ENCODE measurements at places on chromosomes 5 and 9.
A peak's percentile ranks its signal among the peaks of the same experiment; 100 is the strongest.

GRCh38 chr5:87298692-87299362 lies 31.1 kb downstream of the RASA1 start:
- DNase-seq = no peak

GRCh38 chr5:143064676-143065075 lies 294.5 kb downstream of the ARHGAP26 start:
- DNase-seq = no peak

DNA sequence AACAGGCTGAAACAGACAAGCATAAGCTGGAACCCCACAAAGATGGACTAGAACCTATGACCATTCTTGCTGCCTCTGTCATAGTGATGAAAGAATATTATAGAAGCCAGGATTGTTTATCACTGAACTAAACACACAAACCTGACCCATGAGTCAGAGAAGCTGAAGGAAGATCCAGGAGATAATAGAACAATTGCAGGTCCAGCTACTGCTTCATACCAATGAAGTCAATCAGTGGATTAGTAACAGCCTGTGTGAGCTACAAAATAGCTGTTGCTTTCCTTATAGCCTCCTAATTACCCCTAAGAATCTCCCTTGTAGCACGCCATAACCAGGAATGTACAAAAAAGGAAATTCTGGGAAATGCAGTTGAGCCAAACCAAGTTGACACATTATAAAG lies 459.9 kb upstream of the ZNF462 start:
- peak; percentile 80 for DNase-seq

GRCh38 chr5:89315286-89316100 lies 432.5 kb upstream of the MEF2C start:
- peak; percentile 73 for DNase-seq

DNA sequence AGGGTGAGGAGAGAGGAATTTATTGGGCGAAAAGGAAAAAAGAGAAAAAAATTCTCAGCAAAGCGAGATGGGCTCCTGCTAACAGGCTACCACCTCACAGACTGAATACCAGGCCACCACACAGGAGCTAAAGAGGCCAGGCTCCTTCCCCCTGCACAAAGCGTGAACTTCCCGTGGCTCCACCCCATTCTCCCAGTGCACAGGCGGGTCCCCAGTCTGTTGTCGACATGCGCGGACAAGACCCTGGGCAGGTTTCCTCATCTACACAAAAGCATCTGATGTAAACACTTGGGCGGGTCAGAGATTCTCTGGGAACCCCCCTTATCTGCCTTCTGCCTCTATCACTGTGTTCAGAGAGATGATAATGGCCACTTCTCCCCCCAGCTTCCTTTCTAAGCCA lies 34.2 kb downstream of the IL31RA start:
- no peak for DNase-seq

DNA sequence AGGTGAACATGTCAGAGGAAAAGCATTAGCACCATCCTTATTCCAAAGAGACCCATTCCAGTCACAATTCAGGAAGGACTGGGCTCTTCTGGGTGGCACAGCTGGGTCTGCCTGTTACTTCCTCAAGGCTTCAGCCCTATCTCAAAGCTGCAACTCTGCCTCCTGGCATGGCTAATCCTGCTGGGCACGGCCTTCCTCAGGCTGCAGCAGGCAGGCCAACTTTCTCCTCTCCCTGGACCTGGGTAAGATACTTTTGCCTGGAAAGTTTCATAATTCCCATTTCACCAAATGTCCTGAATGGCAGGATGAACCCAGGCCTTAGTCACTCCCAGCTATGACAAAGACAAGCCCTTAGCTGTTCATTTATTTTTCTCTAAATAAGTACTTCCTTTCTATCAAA lies 50.1 kb downstream of the MACROH2A1 start:
- no peak for DNase-seq

- no peak for DNase-seq
Measured at GRCh38 chr5:106720367-106720766, 950.4 kb downstream of the EFNA5 start.

- DNase-seq = peak; percentile 83
Measured at GRCh38 chr9:134895908-134896833, 15.6 kb downstream of the FCN2 start.

DNA sequence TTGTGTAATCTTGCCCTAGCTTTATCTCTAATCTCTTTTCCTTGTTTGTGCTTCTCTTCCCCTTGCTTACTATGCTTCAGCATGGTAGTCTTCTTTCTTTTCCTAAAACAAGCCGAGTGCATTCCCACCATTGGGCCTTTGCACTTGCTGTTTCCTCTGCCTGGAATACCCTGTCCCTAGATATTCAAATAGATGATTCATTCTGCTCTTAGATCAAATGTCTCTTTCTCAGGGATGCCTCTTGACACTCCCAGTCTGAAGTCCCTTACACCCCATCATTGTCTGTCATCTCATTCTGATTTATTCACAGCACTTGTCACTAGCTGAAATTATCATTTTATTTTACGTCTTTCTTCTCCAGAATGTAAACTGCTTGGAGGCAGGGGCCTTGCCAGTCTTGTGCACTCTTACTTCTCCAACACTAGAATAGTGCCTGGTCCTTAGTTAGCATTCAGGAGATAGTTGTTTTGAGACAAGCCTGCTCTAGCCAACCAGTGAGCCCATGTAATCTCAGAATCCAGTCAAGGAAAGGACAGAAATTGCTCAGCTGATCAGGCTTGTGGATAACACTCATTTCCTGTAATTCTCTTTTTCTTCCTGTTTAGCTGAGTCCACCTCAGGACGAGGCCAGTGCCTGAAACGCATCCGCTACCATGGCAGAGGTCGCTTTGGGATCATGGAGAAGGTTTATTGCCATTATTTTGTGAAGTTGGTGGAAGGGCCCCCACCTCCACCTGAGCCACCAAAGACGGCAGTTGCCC lies 25.4 kb downstream of the MRPL22 start:
- no peak for DNase-seq

- DNase-seq = no peak
Measured at GRCh38 chr9:3516667-3517330, 9.0 kb downstream of the RFX3 start.

DNA sequence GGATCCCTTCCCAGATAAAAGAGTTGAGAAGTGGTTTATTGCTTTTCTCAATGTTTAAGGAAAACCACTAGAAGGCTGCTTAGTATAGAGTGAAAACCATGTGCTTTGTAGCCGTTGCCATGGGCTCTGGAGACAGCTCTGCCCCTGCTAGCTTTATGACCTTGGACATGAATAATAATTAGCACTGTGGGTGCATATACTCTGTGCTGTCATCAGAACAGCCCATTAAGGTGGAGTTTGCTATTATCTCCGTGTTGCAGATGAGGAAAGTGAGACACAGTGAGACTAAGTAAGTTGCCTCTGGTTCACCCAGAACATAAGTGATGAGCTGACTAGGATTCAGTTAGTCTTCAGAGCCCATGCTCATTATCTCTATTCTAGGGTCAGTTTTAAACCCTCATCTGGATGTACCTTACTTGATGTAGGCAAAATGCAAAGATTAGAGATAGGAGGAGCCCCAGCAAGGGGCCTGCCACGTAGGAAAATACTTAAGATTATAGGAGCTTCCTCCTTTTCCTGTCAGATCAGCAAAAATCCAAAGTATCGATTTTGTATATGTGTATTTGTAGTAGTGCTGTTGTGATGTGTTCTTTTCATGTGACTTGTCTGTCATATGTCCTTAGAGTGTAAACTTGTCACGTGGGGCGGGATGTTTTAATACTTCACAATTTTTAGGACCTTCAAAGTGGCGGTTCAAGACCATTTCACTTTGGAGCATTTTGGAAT lies 102.5 kb downstream of the TLE4 start:
- DNase-seq = no peak

DNA sequence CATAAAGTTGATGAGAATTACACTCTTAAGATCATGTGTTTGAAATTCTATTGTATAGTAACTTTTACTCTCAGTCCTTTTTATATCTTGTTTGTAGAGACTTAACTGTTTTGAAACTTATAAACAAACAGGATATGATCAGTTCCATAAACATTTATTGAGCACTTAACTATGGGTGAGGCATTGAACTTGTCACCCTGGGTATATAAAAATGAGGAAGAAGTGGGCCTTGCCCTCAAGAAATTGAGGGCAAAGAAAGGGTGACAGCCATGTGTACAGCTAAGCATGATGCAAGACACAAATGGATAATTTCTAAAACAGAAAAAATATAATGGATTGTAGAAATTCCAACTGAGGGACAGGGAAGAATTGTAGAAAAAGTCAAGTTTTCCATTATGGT lies 15.7 kb downstream of the UNC13B start:
- no peak for DNase-seq

GRCh38 chr9:116566677-116567488 lies 120.2 kb upstream of the TRIM32 start:
- peak; percentile 58 for DNase-seq

DNA sequence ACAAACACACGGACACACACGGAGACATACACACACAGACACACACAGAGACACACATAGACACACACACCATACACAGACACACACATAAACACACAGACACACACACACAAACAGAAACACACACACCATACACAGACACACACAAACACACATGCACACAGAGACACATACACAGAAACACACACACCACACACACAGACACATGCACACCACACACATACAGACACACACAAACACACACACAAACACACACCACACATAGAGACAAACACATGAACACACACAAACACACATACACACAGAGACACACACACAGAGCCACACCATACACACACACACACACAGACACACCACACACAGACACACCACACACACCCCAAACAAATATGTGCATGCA lies 152.7 kb upstream of the FOXD4L5 start:
- DNase-seq = no peak

- no peak for DNase-seq
Measured at GRCh38 chr5:174418809-174419539, 305.4 kb upstream of the MSX2 start.

DNA sequence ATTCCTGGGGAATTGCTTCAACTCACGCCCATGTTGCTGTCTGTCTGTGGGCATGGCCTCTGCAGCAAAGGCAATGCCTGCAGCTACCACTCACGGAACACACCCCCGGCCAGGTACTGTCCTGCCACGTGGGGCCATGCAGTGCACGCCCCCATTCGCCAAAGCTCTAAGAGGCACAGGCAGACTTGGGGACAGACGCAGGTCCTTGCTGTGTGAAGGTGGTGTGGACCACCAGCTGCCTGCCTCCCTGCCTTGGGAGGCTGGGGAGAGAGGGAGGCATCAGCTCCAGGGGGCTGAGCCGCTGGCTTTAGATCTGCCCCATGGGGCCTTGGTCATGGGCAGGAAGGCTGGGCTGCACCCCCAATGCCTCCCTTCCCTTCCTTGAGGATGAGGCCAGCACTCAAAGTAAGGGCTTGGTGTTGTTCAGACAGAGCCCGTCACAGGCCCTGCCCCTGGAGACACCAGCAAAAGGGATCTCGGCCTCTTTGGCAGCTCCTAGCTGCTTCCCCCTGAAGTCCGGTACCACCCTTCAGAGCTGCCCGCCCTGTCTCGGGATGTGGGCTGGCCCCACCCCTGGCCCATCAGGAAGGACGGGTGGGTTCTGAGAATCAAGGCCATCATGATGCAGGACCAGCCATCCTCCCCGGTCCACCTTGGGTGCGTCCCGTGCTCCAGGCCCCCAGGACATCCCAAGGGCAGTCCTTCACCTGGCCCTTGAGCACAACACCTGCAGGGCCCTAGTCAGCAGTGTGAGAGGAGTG lies 2.3 kb downstream of the GRIN1 start:
- no peak for DNase-seq

DNA sequence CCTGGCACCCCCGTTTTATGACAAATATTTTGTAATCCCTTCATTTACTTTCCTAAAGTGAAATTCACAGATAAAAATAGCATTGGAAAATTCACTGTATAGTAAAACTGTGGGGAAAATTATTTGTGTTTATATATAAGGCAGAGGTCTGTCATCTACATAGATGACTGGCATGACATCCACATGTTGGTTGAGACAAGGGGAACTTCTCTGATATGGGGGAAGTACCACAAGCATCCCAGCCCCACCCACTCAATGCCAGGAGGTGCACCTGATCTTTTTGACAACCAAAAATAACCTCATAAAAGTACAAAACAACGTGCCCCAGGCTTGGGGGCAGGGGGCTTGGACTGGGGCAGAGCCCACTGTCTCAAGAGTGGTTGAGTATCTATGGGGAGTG lies 6.3 kb upstream of the TDRD7 start:
- no peak for DNase-seq

- no peak for DNase-seq
Measured at GRCh38 chr9:14936491-14936890, 26.3 kb upstream of the FREM1 start.

DNA sequence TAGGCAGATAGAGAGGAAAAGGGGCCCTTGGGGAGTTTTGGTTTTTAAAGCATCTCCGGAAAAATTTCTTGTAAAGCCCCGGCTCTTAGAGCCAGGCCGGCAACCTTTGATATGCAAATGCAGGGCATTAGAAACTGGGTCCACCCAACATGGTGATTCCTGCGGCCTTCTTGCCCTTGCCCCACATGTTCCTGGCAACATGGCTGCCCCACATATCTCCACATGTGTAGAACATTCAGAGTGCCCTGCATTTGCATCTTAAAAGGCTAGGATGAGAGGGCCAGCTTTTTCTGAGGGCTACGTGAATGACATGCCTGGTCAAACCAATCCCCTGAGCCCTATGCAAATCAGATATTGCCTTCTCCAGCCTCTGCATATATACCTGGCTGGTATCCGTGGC lies 5.0 kb upstream of the SNAPC3 start:
- no peak for DNase-seq

- DNase-seq = peak; percentile 64
Measured at GRCh38 chr9:110104261-110104809, 103.6 kb downstream of the C9orf152 start.

DNA sequence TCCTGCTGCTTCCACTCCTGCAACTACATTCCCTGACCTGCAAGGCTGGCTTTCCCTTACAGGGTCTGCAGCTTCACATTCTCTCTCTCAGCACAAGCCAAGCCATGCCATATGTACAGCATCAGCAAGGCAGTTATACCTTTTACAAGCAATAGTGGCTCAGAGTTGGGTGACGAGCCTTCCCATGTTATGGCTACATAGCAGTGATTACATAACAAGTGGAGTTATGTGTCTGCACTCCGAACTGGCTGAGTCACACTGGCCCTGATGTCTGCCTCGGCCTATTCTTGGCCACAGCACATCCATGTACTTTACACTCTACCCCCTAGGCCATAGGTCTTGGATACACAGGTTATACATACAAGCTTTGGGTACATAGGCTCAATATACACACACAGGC lies 52.0 kb upstream of the SNCAIP start:
- DNase-seq = peak; percentile 90

GRCh38 chr9:89436963-89437625 lies 60.8 kb downstream of the SEMA4D start:
- no peak for DNase-seq

Data from fibroblast of upper back skin (primary cell).